ENCODE measurements at places on chromosomes 13 and 19. TPM values are rescaled to one million over a fixed set of nuclear protein-coding genes. Genes with fewer than 3 reads are reported as not detected.
A peak's percentile ranks its signal among the peaks of the same experiment; 100 is the strongest.

GRCh38 chr13:93915269-93915809 lies 564.1 kb downstream of the DCT start:
- H3K4me3 ChIP-seq = no peak overlapping the region
- H3K36me3 ChIP-seq = no peaks in the 10 kb centered on the region
- no peak overlapping the region for H3K27ac ChIP-seq
- ATAC-seq = no peak
- H3K27me3 ChIP-seq = peaks cover 15% of the 10 kb centered on the region

- no peaks in the 10 kb centered on the region for H3K27me3 ChIP-seq
- no peak for ATAC-seq
These were observed 967 bp upstream of the TPT1 start for GRCh38 chr13:45341799-45342500.

- ATAC-seq = no peak
- no peaks in the 10 kb centered on the region for H3K4me1 ChIP-seq
- no peak overlapping the region for H3K27ac ChIP-seq
- no peaks in the 10 kb centered on the region for H3K27me3 ChIP-seq
These were observed 183.5 kb downstream of the UQCRFS1 start for GRCh38 chr19:29029268-29029958.

DNA sequence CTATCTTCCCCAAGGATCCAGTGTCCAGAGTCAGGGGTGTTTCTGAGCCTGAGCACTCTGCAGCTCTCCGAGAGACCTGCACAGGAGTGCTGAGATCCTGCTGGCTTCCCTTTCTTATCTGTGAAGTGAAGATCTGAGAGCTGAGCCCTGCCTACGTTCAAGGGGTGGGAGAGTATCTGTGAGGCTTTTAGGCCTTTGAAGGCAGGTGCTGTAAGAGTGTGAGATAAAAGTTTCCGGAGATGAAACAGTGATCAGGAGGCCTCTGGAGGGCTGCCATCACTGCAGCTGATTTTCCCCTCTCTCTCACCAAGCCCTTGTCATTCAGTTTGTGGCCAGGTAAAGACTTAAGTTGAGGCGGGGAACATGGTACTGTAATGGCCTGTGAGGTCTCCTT lies 83.1 kb downstream of the AKAP11 start:
- H3K27ac ChIP-seq = peak overlapping the region; percentile 99
- peak overlapping the region; percentile 81 for H3K4me3 ChIP-seq
- no peaks in the 10 kb centered on the region for H3K27me3 ChIP-seq
- H3K36me3 ChIP-seq = peaks cover 17% of the 10 kb centered on the region
- H3K4me1 ChIP-seq = peaks cover 37% of the 10 kb centered on the region

DNA sequence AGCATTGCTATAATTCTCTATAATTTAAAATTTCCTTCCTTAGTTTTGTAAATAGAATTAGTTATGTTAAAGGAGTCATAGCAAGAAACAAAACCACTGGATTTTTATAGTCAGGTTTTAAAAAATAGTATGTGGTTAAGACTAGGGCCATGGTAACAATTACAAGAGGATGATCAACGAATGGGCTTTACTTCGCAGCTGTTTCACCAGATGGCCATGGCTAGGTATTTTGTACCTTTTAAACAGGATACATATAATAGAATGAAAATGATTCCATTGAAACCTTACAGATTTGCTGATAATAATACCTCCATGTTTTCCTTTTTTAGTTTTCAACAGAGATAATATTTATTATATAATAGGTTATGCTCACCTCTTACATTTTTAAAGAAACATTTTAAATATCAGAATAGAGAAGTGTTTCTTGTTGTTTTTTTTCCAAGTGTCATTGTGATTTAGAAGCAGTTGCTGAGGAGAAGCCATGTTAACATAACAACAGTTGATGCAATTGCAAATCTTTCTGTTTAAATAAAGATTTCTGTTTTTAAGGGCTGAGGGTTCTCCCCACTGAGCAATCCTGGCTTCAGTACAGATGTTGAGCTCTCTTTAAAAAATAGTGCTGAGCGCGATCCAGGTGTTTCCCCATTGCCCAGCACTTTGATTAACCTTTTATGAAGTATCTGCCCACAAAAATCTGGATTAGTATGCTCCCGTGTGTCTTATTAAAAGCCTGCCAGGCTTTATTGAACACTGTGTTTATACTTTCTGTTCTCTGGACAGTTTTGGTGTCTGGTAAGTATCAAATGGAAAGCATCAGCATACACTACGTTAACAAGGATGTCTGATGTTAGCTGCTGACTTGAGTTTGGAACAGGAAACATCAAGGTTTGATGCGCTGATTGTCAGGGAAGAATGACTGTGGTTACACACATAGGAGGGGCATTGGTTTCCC lies 205.3 kb downstream of the HS6ST3 start:
- no peaks in the 10 kb centered on the region for H3K36me3 ChIP-seq
- no peak overlapping the region for H3K4me3 ChIP-seq
- ATAC-seq = no peak
- no peak overlapping the region for H3K27ac ChIP-seq
- no peaks in the 10 kb centered on the region for H3K27me3 ChIP-seq

DNA sequence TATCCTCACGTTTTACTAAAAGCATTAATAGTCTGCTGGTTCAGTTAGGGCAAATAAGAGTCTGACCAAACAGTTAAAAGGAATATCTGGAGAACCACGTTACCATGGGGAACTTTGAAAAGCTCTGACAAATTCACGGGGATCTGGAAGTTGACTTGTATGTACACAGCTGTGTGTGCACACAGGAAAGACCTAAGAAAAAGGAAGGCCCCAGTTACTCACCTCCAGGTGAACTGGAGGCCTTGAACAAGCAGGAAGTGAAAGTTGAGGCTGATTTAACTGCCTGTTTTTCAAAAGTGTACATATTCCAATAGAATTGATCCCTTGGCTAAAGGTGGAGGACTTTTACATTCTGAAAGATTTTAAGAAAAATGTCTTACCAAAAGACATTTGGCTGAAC lies 1891.6 kb upstream of the PCDH20 start:
- no peak for ATAC-seq
- no peak overlapping the region for H3K4me3 ChIP-seq
- H3K36me3 ChIP-seq = no peaks in the 10 kb centered on the region
- H3K4me1 ChIP-seq = no peaks in the 10 kb centered on the region
- no peaks in the 10 kb centered on the region for H3K27me3 ChIP-seq
- no peak overlapping the region for H3K27ac ChIP-seq

GRCh38 chr13:95642028-95642621 lies 2.4 kb downstream of the DZIP1 start:
- no peak for ATAC-seq
- peaks cover 29% of the 10 kb centered on the region for H3K27me3 ChIP-seq
- H3K36me3 ChIP-seq = no peaks in the 10 kb centered on the region
- no peaks in the 10 kb centered on the region for H3K4me1 ChIP-seq

GRCh38 chr13:81493144-81493543 lies 1152.2 kb upstream of the SPRY2 start:
- no peaks in the 10 kb centered on the region for H3K4me1 ChIP-seq
- no peak overlapping the region for H3K4me3 ChIP-seq
- no peaks in the 10 kb centered on the region for H3K36me3 ChIP-seq
- no peak for ATAC-seq
- no peaks in the 10 kb centered on the region for H3K27me3 ChIP-seq
- H3K27ac ChIP-seq = no peak overlapping the region

- H3K27ac ChIP-seq = no peak overlapping the region
- ATAC-seq = no peak
- H3K27me3 ChIP-seq = peaks cover 20% of the 10 kb centered on the region
- no peaks in the 10 kb centered on the region for H3K4me1 ChIP-seq
- H3K4me3 ChIP-seq = no peak overlapping the region
- no peaks in the 10 kb centered on the region for H3K36me3 ChIP-seq
These were observed 116.3 kb downstream of the RAB20 start for GRCh38 chr13:110445183-110445582.

GRCh38 chr19:17294051-17294891 lies 9.0 kb downstream of the ABHD8 start:
- no peaks in the 10 kb centered on the region for H3K27me3 ChIP-seq
- ATAC-seq = no peak
- no peaks in the 10 kb centered on the region for H3K4me1 ChIP-seq
- peaks cover 5% of the 10 kb centered on the region for H3K36me3 ChIP-seq

GRCh38 chr19:50992666-50993035 lies 8.8 kb downstream of the KLK8 start:
- H3K4me1 ChIP-seq = no peaks in the 10 kb centered on the region
- H3K27ac ChIP-seq = no peak overlapping the region
- H3K36me3 ChIP-seq = no peaks in the 10 kb centered on the region

- ATAC-seq = no peak
- no peaks in the 10 kb centered on the region for H3K4me1 ChIP-seq
- no peaks in the 10 kb centered on the region for H3K36me3 ChIP-seq
- no peak overlapping the region for H3K27ac ChIP-seq
- H3K27me3 ChIP-seq = peaks cover 2% of the 10 kb centered on the region
These were observed 141.6 kb downstream of the KATNAL1 start for GRCh38 chr13:30165796-30166195.

GRCh38 chr19:33569821-33570220 lies 48.2 kb upstream of the PEPD start:
- H3K36me3 ChIP-seq = no peaks in the 10 kb centered on the region
- no peak for ATAC-seq
- H3K4me3 ChIP-seq = no peak overlapping the region
- H3K4me1 ChIP-seq = no peaks in the 10 kb centered on the region
- no peak overlapping the region for H3K27ac ChIP-seq
- H3K27me3 ChIP-seq = peaks cover 46% of the 10 kb centered on the region

DNA sequence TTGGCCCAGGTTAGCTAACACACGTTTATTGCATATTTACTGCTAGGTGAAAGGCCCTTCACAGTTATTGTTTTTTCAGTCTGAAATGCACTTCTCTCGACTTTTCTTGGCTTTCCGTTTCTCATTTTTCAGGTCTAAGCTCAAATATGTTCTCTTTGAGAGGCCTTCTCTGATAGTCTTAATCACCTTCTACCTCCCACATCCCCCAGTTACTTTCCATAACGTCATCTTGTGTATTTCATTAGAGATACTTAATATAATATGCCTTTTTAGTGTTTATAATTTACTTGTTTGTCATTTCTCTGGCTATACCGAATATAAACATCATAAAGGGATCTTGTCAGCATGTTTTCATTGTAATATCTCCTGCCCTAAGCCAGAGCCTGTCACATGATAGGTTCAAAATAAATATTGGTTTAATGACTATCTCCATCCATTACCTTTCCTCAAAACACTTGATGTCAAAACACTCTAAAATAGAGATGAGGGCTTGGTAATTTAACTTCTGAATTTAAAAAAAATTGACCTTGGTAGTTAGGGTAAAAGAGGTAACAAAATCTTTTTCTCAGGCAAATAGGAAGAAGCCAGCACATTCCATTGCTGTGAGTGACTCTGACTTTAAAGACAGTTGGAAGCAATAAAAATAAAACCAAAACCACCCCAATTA lies 168.6 kb upstream of the RFC3 start:
- H3K27ac ChIP-seq = no peak overlapping the region
- H3K36me3 ChIP-seq = no peaks in the 10 kb centered on the region
- H3K4me1 ChIP-seq = peaks cover 15% of the 10 kb centered on the region
- no peak overlapping the region for H3K4me3 ChIP-seq
- no peak for ATAC-seq

- H3K4me3 ChIP-seq = peak overlapping the region; percentile 57
- peaks cover 47% of the 10 kb centered on the region for H3K4me1 ChIP-seq
- no peak for ATAC-seq
- H3K27ac ChIP-seq = peak overlapping the region; percentile 2
- no peaks in the 10 kb centered on the region for H3K36me3 ChIP-seq
These were observed 176.2 kb downstream of the FOXO1 start for GRCh38 chr13:40490086-40490758.

DNA sequence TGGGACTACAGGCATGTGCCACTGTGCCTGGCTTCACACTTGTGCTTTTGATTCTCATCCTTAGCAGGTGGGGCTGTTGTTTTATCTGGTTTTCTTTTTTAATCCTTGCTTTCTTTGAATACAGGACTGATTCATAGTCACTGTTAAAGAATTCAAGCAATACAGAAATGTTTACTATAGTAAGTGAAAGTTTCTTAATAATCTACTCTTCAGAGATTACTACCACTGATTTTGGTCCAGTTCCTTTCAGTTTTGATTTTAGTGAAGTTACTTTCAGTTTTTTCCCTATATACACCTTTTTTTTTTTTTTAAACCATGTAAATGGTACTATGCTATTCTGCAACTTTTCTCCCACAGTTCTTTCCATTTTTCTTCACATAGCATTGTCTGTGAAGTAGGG lies 53.6 kb downstream of the GATAD2A start:
- peaks cover 17% of the 10 kb centered on the region for H3K36me3 ChIP-seq
- no peaks in the 10 kb centered on the region for H3K27me3 ChIP-seq
- peaks cover 53% of the 10 kb centered on the region for H3K4me1 ChIP-seq
- H3K4me3 ChIP-seq = peak overlapping the region; percentile 90
- H3K27ac ChIP-seq = peak overlapping the region; percentile 89

GRCh38 chr13:30355384-30355699 lies 48.0 kb upstream of the KATNAL1 start:
- H3K27me3 ChIP-seq = no peaks in the 10 kb centered on the region
- ATAC-seq = no peak
- peaks cover 4% of the 10 kb centered on the region for H3K4me1 ChIP-seq
- H3K27ac ChIP-seq = no peak overlapping the region
- no peak overlapping the region for H3K4me3 ChIP-seq
- peaks cover 23% of the 10 kb centered on the region for H3K36me3 ChIP-seq

The N4BP2L1 gene
- total RNA-seq = 62.0 TPM

The HRC gene
- not detected for total RNA-seq

All from activated T-helper 17 cell treated with anti-CD3 and anti-CD28 coated beads, Interleukin-2, amount 50 U/mL, for 72 hours (primary cell).